ENCODE measurements at places on chromosomes 1 and 21.

DNA sequence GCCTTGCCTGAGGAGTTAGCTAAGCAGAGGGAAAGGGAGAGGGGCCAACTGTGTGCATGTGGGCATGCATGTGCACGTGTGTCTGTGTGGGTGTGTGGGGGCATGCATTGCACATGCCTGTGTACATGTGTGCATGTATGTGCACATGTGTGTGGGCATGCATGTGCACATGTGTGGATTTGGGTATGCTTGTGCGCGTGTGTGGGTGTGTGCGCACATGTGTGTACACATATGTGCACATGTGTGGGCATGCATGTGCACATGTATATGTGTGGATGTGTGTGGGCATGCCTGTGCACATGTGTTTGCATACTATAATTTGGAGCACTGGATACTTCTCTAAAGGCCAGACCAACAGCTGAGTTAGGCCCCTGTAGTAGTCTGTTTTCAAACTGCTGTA lies 350.0 kb downstream of the PRDM2 start:
- no peak for DNase-seq

DNA sequence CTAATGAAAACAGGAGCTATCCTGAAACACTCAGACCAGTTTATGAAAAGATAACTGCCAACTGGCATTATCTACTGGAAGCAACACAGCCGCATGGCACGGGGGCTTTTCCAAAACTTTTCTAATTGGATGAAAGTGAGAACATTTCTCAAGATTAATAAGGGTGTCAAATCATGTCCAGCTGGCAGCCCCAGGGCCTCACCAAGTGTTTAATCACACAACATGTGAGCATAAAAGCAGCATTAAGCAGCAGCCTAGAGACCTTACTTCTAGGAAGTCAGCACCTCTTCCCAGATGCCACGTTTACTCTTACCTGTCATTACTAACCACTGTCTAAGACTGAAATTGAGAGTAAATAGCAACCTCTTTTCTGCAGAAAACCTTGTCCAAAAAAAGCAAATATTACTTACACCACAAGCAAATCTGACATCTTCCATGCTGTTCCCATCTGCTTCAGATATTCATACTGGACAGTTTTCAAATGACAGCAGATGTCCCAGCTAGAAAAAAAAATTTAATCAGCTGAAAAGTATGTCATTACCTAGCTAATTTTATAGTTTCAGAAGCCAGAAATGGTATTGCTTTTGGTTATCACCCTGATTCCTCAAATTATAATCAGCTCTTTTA lies 341.5 kb upstream of the ZP4 start:
- DNase-seq = no peak

- no peak for DNase-seq
These were observed 208.1 kb downstream of the PATJ start for GRCh38 chr1:61950418-61950817.

DNA sequence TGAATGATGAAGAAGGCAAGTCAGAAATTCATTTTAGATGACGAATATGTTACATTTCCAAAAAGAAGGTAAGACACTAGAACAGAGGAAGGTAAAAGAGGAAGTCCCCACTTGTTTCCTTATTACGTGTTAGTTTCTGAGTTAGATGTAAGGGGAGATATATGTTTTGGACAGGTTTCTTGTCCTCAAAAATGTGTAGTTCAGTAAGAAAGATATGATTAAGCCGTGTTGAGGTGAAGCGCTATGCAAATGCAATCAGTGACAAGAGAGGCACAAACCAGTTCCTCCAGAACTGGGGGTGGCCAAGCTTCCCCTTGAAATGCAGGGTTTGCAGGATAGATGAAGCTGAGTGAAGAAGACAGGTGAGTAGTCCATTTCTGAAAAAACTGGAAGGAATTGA lies 293.3 kb upstream of the RUNX1 start:
- DNase-seq = no peak

DNA sequence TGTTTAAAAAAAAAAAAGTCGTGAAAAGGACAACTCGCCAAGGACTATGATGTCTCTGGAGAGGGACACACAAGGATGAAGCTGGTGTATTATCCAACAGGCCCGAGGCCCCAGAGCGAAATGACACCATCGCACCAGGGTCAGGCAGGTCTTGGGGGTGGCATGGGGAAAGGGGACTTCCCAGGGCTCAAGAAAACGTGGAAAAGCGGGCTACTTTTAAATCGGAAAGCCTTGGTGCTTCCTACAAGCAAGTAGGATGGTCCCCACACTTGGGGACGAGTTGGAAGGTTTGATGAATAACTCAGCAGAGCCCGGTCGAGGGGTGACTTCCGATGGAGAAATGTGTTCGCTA lies 505 bp upstream of the GNPAT start:
- DNase-seq = no peak

Data from CD4-positive, alpha-beta T cell treated with Interferon gamma for 1 hour (primary cell).